ENCODE measurements at places on chromosomes 11 and 22.

DNA sequence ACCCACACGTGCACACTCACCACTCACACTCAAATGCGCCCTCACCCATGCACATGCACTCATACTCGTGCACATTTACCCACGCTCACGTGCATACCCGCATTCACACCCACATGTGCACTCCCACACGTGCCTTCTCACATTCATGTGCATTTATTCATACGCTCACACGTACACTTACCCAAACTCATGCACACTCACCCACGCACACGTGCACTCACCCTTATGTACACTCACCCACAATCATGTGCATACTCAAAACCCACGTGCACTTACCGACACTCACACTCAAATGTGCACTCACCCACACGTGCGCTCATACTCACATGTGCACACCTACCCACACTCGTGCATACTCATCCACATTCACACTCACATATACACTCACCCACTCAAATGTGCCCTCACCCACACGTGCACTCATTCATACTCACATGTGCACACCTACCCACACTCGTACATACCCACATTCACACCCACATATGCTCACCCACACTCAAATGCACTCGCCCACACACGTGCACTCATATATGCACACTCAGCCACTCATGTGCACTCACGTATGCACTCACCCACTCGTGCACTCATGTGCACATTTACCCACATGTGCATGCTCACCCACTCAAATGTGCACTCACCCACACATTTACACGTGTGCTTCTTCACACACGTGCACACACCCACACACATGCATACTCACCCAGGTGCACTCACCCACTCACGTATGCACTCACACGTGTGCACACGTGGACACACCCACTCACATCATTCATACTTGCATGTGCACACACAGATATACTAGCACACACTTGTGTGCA lies 84.4 kb downstream of the TRMU start:
- DNase-seq = no peak

DNA sequence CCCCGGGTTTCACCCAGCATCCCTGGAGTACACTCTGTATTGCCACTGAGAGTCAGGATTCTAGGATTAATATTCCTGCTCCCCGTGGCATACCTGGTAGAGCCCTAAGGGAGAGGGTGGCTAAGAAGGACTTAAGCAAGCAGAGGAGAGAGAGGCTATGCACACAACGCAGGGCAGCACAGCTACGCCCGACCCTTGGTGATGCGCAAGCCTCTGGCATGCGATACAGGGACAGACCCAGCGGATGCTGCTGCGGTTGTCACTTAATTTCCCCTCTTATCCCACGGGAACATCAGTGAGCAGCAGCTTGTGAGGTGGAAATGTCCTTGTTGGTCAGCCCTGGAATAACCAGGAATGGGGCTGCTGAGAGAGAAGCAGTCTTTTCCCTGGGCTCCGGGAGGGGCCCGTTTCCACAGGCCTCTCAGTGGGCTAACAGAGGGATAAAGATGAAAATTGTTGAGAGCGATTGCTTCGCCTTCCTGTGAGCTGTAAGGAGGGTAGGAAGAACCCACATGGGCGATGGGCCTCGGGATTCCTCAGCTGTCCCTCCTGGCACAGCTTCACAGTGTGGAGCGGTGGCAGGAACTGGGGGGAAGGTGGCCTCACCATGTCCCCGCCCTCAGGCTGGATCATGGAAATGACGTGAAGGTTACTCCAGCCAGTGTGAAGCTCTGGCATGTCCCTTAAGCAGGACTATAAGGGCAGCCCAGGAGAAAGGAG lies 48.4 kb upstream of the RAB1B start:
- no peak for DNase-seq

DNA sequence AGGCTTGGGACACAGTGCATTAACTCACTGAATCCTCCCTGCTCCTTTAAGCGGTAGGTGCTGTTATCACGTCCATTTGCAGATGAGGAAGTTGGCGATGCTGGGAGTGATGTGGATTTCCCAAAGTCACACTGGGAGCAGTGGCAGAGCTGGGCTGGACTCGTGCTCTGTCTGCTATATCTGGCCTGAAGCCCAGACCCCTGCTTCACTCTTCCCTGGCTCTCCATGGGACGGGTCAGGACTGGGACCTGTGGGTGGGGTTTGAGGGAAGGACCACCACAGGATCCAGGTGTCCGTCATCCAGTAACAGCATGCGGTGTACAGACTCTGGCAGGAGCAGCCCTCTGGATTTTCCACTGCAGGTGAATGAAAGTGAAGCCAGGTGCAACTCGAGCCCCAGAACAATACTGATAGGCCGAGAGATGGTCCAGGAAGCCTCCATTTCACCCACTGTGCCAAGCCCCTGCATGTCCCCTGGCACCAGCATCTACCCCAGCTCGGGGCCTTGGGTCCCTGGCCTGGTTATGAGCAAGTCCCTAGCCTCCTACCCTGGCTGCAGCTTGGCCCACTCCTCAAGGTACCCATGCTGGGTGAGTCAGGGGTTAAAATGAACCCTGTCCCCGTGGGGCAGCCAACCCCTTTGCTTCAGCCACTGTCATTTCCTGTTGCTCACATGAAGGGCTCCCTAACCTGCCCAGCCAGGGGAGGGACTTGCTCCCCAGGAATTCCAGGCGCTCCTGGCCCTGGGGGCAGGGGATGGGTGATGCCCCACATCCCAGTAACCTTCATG lies 4.2 kb downstream of the USP2 start:
- no peak for DNase-seq

DNA sequence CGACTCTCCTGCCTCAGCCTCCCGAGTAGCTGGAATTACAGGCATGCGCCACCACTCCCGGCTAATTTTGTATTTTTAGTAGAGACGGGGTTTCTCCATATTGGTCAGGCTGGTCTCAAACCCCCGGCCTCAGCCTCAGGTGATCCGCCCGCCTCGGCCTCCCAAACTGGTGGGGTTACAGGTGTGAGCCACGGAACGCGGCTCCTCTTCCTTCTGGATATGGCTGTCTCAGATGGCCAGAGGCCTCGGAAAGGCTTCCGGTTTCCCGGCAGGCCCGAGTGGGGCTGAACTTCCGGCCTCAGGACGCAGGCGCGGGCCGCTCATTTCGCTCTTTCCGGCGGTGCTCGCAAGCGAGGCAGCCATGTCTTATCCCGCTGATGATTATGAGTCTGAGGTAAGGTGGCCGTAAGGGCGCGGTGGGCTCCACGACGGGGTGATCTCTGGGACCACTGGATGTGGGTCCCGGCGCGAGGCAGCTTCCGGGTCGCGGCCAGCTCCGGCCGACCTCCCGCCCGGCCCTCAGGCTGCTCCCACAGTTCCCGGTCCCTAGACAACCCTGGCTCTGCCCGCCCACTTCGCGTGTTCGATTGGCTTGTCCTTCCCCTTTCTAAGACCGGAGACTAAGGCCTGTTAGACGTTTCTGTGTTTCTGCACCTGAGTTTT lies at the start of gene EIF3L:
TSS of gene EIF3L (plus strand) at position 331 of the 663 bp plus-strand sequence. CDS start at position 362, 31 bp downstream.
- DNase-seq = peak; percentile 94

GRCh38 chr11:12253843-12254281 lies 123.5 kb upstream of the PARVA start:
- DNase-seq = no peak

DNA sequence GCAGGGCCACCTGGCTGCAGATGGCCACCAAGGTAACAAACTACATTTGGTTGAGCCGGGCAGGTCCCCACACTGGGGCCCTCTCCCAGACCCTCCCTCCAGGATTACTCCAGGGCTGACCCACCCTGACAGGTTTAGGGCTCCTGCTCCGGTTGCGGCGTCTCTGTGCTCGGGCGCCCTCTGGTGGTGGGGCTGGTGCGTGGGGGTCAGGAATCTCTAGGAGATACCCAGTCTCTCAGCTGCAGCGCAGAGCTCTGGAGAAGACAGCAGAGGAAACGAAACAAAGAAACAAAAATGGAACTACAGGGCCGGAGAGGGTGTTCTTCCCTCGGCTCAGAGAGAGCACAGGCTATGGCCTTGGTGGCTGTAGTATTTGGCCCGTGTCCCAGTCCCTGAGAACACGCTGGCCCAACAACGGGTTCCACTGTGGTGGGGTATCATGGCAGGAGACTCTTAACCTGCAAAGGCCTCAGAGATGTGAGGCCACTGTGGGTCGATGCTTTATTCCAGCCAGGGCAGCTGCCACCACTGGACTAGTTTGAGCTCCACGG lies 2.4 kb downstream of the C11orf96 start:
- peak; percentile 56 for DNase-seq

DNA sequence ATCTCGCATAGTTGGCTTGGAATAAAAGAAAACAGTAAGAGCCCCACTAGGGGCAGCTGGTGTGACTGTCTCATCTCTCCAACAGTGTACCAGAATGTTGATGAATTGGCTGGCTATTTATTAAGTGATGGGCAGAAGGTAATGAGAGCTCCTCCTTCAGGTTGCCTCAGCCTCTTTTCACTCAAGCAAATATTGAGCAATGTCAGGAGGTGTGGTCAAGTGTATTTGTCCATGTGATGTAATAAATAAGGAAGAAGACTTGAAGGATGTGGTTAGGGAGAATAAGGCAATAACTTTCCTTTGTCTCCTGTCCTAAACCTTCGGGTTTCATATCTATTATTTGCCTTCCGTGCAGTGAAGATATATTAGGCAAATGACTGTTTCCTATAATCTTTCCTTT lies at the start of gene TCN1:
TSS of gene TCN1 (minus strand) at position 91 of the 400 bp plus-strand sequence. CDS start at position 74, 17 bp downstream.
- no peak for DNase-seq

DNA sequence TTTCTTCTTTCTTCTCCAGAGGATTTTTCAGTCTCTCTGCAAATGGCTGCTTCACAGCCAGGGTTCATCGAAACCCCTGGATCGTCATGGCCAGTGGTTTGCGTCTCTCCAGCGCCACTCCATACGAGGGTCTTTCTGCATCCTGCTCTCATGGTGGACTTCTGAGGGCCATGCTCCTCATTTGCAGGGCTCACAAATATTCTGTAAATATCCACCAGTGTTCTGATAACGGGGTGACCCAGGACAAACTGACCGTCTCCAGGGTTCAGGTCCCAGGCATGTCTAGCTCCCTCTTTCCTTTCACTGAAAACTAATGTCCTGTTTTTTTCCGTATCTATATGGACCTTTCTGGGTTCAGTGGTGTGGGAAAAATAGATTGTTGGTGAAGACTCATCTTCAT lies 15.7 kb upstream of the VPREB1 start:
- no peak for DNase-seq

GRCh38 chr11:94647926-94648325 lies 80.8 kb downstream of the PIWIL4 start:
- no peak for DNase-seq
